ENCODE measurements at places on chromosomes 5 and 9.
A peak's percentile ranks its signal among the peaks of the same experiment; 100 is the strongest.

DNA sequence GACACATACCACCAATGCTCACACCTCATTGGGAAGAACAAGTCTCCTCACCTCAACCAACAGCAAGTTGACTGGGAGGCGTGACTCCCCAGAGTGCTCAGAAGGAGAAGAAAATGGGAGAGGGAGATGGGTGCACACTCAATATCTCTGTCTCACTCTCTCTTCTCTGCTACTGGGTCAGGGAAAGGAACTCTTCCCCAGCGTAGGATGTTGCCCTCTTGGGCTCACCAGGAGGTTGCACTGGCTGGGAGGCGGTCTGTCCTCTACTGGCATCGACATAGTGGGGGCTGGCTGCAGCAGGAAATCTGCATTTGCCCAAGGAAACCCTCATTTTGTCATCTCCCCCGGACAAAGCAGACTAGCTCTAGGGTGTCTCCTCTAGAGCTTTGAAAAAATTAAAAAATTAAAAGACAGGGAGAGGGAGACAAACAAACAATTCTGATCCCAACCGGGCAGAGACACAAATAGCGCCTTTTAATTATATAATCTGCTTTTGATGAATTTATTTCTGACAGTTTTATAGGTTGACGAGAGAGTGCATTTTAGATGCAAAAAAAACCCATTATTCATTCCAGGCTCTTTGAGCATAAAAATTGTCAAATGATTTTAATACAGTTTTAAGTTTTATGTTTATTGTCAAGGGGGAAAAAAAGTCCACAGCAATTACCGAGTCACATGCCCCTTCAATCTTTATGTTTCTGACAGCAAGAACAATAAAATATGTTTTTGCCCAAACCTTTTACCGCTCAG lies 179.3 kb upstream of the MVB12B start:
- no peak for DNase-seq

GRCh38 chr9:127960410-127961154 lies 20.2 kb downstream of the EEIG1 start:
- peak; percentile 62 for DNase-seq

- no peak for DNase-seq
Observed at GRCh38 chr9:87337335-87338087, 160.2 kb upstream of the DAPK1 start.

DNA sequence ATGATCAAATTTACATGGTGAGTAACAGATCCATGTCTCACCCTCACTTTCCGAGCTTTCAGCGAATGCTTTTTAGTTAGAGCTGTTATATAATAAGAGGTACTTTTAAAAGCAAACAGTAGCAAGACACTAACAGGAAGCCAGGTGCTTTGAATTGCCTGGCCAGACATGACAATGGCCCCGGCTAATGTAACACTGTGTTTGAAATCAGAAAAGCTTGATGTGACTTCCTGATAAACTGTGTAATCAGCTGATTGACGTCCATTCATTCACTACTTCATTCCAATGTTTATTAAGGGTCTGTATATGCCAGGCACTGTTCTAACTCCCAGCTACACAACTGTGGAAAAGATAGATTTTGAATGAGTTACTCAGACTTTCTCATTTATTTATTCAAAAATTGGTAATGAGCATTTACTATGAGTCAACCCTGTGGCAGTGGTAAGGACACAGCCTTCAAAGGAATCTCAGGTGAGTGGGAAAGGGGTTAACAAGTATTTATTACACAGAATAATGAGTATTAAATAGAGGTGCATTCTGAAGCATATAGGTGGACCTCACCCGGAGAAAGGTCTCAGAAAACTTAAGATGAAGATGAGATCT lies 26.6 kb downstream of the DPYSL3 start:
- no peak for DNase-seq

- no peak for DNase-seq
Observed at GRCh38 chr5:177374211-177374610, 10.0 kb upstream of the SLC34A1 start.

- DNase-seq: no peak
Observed at GRCh38 chr5:82748688-82749460, 328.3 kb downstream of the TMEM167A start.

DNA sequence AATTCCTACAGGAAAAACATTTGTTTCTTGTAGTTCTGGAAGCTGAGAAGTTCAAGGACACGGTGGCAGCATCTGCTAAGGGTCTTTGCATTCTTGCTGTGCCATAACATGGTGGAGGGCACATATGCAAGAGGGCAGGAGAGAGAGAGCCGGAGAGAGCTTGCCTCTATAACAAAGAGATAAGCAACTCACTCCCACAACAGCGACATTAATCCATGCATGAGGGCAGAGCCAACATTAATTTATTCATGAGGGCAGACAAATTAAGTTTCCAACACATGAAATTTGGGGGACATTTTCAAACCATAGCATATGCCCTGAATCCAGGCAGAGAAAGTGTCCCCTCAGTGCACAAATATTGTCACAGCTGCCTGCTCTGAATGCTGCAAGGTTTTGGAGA lies 4.4 kb upstream of the GTF3C5 start:
- no peak for DNase-seq

- peak; percentile 85 for DNase-seq
Observed at GRCh38 chr5:78647351-78647818, 1.2 kb downstream of the LHFPL2 start.

DNA sequence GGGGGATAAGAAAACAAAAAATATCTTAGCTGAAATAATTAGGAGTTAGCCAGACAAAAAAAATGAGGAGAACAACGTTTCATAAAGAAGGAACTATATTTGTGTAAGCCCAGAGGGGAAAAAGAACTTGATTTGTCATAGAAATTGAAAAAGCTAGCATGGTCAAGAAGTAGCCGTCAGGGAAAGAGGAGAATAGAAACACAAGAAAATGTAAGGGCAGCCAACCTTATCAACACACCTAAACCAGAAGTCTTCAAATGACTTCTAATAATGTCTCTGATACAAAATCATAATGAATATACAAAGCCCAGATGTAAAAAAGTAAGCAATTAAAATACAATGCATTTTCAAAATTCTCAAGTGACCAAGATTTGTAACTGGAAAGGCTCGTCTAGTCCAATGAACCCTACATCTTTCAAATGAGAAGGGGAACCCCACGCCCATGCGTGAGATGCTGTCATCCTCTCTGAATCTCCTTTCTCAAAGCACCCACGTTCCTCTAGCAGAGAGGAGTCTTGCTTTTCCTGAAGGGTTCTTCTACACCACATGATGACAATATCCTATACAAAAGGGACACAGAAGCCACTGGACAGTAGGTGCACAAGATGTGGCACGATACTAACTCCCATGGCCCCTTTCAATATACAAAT lies 103.7 kb downstream of the ARL15 start:
- DNase-seq: no peak

- no peak for DNase-seq
Observed at GRCh38 chr5:150285114-150285513, 4.5 kb downstream of the CAMK2A start.

GRCh38 chr5:155258161-155258560 lies 244.6 kb downstream of the KIF4B start:
- DNase-seq: no peak

DNA sequence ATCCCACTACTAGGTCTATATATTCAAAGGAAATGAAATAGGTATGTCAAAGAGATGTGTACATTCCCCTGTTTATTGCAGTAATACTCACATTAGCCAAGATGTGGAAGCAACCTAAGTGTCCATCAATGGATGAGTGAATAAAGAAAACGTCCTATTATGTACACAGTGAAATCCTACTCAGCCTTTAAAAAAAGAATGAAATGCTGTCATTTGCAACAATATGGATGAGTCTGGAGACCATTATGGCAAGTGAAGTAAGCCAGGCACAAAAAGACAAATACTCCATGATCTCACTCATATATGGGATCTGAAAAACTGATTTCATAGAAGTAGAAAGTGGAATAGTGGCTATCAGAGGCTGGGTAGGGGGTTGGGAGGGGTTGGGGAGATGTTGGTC lies 909.1 kb upstream of the DMAC1 start:
- no peak for DNase-seq

DNA sequence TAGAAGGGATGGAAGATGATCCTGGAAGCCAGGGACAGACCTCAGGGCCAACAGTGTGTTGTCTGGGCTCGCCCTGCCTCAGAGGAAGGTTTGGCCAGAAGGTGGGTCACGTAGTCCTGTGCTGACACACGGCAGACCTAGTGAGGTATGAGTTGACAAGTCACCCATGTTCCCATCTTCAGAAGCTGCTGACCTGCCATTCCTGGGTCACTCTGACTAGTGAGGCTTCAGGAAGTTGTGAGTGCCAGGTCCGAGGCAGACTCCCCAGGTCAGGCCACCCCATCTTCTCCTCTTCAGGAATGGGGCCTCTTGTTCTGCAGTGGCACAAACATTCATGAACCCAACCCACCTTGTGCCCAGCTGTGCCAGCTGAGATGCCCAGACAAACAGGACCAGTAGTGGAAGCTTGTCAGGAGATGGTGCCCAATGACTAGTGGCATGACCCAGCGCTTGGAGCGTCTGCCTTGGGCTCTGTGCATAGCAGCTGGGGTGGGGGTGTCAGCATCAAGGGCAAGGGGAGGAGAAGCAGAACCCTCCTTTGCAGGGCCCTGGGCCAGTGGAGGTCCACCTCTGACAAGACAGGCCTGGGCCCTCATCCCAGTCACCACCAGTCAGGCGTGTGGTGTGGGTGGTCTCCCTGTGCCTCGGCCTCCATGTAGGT lies 16.8 kb upstream of the ANGPTL2 start:
- no peak for DNase-seq

- DNase-seq: no peak
Observed at GRCh38 chr9:80707120-80707519, 982.2 kb downstream of the TLE1 start.

- no peak for DNase-seq
Observed at GRCh38 chr5:137401946-137402345, 97.2 kb downstream of the SPOCK1 start.

DNA sequence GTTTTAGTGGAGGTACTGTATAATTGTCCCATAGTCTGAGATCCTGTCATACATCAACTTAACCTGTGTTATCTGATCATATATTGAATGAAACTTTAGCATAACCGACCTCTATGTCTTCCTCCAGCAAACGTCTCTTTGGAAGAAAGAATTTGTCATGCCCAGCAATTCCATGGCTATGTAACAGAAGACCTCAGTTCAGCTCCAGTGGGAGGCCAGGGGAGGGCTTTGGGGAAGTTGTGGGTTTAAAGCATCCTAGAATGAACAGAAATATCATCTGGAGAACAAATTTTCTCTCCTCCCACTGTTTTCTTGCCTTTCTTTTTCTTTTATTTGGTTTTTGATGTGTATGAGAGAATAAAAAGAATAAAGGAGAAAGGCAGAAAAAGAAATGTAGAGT lies 164.5 kb downstream of the GAS1 start:
- no peak for DNase-seq

DNA sequence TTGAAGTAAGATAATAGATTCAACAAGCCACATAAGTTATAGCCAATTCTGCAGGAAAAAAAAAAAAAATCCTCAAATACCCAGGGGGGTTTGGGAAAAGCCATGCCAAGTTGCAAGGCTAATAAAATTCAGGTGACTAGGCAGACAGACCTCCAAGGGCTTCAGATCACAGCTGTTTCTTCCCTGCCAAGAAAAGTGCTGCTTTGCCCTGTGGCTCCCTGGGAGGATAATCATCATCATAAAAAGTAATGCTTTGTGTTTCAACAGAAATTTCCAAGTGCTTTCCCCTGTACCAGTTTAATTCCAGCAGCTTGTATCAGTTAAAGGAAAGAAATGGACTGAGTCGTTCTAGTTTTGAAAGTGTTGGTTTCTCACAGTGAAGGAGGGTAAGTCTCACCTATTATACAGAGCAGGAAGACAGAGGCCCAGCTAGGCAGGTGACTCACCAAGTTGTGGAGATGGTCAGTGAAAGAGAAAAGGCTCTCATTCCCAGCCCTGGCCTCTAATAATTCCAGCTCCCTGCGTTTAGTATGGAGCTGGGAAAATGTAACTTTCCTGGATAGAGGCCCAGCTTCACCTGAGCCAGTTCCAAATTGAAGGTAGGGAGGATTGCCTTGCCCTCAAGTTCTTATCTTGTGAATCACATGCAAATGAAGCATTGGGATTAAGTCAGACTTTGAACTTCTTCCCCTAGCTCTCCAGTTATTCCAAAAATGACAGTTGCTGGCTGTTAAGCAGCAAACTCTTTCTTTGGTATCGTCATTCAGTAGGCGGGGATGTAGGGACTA lies 263.4 kb downstream of the GRIA1 start:
- no peak for DNase-seq

- no peak for DNase-seq
Observed at GRCh38 chr5:6552612-6553011, 80.2 kb downstream of the NSUN2 start.

DNA sequence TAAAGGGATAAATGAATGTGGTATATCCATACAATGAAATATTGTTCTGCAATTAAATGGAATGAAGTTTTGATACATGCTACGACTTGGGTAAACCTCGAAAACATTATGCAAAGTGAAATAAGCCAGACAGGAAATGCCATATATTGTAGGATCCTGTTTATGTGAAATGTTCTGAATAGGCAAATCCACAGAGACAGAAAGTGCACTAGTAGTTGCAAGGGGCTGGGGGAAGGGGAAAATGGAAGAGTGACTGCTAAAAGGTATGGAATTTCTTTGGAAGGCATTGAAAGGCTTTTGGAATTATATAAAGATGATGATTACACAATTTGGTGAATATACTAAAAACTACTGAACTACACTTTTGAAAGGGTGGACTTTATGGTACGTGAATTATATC lies 97.0 kb downstream of the FOXD1 start:
- DNase-seq: no peak

- no peak for DNase-seq
Observed at GRCh38 chr5:32066448-32066847, 107.7 kb downstream of the GOLPH3 start.

DNA sequence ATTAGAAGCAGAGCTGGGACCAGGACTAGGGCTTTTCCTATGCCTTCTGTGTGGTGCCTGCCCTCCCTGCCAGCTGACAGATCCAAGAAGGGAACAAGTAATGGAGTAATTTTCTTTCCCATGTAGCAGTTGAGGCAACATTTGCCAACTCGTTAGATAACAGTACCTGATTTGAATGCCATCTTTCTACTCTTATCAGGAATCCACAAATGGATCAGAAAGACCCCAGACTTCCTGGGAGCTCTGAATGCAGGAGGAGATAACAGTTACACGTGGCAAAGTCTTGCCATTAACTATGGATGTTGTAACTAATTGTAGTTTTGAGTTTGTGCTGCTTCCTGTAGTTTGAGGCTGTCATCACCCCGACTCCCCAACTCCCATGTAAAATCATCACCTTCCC lies 39.2 kb downstream of the RCL1 start:
- DNase-seq: no peak

GRCh38 chr9:123753669-123754258 lies 176.2 kb downstream of the DENND1A start:
- no peak for DNase-seq

Measured in large intestine (tissue), 12 donors.